ENCODE measurements at places on chromosomes 2 and 18. TPM values are rescaled to one million over a fixed set of nuclear protein-coding genes. Genes with fewer than 3 reads are reported as not detected.

- no peaks in the 10 kb centered on the region for H3K4me1 ChIP-seq
- H3K27me3 ChIP-seq, result no peaks in the 10 kb centered on the region
- H3K4me3 ChIP-seq, result no peak overlapping the region
- H3K36me3 ChIP-seq, result no peaks in the 10 kb centered on the region
- no peak for DNase-seq
These were observed 266.6 kb downstream of the NR4A2 start for GRCh38 chr2:156065912-156066311.

- H3K36me3 ChIP-seq, result no peaks in the 10 kb centered on the region
- no peak overlapping the region for H3K27ac ChIP-seq
- no peak overlapping the region for H3K4me3 ChIP-seq
- DNase-seq, result no peak
- H3K4me1 ChIP-seq, result peaks cover 14% of the 10 kb centered on the region
These were observed 30.1 kb downstream of the WNT10A start for GRCh38 chr2:218910741-218911140.

- H3K27ac ChIP-seq, result no peak overlapping the region
- H3K36me3 ChIP-seq, result no peaks in the 10 kb centered on the region
- no peak overlapping the region for H3K4me3 ChIP-seq
- DNase-seq, result no peak
These were observed 9.2 kb upstream of the WDR33 start for GRCh38 chr2:127820080-127820668.

DNA sequence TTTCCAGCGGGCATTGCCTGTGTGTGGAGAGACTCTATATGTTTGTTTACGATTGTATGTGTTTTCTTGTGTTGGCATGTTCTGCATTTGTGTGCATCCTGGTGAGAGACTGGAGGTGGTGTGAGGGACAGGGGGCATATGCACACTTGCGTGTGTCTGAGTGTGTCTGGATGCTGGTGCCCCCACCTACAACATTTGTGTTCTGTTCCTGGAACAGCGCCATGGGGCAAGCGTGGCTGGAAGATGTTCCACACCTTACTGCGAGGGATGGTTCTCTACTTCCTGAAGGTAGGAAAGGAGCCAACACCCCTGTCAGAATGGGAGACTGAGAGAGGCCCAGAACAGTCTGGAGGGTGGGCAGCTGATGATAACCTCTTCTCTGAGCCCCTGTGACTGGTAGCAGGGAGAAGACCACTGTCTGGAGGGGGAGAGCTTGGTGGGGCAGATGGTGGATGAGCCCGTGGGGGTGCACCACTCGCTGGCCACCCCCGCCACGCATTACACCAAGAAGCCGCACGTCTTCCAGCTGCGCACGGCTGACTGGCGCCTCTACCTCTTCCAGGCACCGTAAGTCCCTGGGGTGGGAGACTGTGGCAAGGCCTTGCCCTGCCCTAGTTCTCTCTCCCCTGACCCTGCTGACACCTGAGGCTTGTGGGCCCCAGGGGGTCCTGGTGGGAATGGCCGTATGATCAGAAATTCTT is 23.7 kb downstream of the PSD4 start:
- H3K27me3 ChIP-seq, result no peaks in the 10 kb centered on the region
- no peak overlapping the region for H3K27ac ChIP-seq
- peaks cover 8% of the 10 kb centered on the region for H3K4me1 ChIP-seq
- no peak overlapping the region for H3K4me3 ChIP-seq

GRCh38 chr18:74806700-74807416 is 209.2 kb downstream of the ZNF407 start:
- DNase-seq, result no peak
- H3K27ac ChIP-seq, result no peak overlapping the region
- H3K4me1 ChIP-seq, result no peaks in the 10 kb centered on the region
- H3K4me3 ChIP-seq, result no peak overlapping the region
- H3K27me3 ChIP-seq, result no peaks in the 10 kb centered on the region

DNA sequence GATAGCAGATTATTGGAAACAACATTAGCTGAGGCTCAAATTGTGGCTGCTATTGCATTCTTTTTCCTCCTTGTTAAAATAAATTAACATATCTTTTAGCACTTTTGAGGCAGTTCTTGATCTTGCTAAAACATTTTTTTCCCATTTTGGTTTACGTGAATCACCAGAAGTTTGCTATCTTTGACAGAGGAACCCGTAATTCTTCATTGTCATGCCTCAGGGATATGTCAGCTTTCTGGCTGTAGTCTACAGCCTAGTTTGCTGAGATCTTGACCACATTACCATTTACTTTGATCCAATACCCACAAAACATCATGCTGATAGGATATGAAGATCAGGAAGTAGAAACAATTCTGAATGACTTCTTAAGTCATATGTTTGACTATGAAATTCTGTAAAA is 25.1 kb upstream of the FANCL start:
- no peak overlapping the region for H3K4me3 ChIP-seq
- H3K27ac ChIP-seq, result no peak overlapping the region
- H3K36me3 ChIP-seq, result no peaks in the 10 kb centered on the region
- H3K4me1 ChIP-seq, result no peaks in the 10 kb centered on the region
- H3K27me3 ChIP-seq, result no peaks in the 10 kb centered on the region

DNA sequence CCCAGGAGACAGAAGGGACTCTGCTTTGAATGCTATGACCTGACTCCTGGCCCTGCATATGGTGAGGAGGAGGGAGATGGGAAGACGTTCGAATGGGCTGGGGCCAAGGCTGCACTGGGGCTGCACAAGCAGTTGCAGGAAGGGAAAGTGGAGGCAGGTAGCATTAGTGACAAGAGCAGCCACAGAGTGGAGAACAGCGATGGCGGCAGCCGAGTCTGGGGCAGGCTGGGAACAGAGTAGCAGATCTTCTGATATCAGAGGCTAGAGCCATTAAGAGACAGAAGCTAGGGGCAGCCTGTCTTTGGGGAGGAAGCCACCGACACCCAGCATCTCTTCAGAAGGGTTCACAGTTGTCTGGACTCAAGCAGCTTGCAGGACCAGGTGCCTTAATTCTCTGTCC is 50.1 kb downstream of the ST3GAL5 start:
- no peak for DNase-seq
- H3K27ac ChIP-seq, result no peak overlapping the region
- no peak overlapping the region for H3K4me3 ChIP-seq

GRCh38 chr2:42342795-42343241 is 18.2 kb downstream of the COX7A2L start:
- H3K36me3 ChIP-seq, result peaks cover 89% of the 10 kb centered on the region
- H3K4me1 ChIP-seq, result no peaks in the 10 kb centered on the region
- peak overlapping the region; percentile 34 for H3K27ac ChIP-seq
- no peak for DNase-seq
- no peaks in the 10 kb centered on the region for H3K27me3 ChIP-seq
- no peak overlapping the region for H3K4me3 ChIP-seq

GRCh38 chr18:45165871-45166270 is 449.4 kb upstream of the SLC14A2 start:
- H3K4me1 ChIP-seq, result peaks cover 43% of the 10 kb centered on the region
- no peaks in the 10 kb centered on the region for H3K27me3 ChIP-seq
- H3K4me3 ChIP-seq, result no peak overlapping the region
- peak overlapping the region; percentile 44 for H3K27ac ChIP-seq
- no peak for DNase-seq
- H3K36me3 ChIP-seq, result no peaks in the 10 kb centered on the region

GRCh38 chr2:159249990-159250715 is 36.4 kb downstream of the WDSUB1 start:
- H3K27me3 ChIP-seq, result no peaks in the 10 kb centered on the region
- peaks cover 18% of the 10 kb centered on the region for H3K4me1 ChIP-seq
- peak; percentile 76 for DNase-seq

GRCh38 chr2:156341452-156342253 is 9.1 kb upstream of the NR4A2 start:
- peak overlapping the region; percentile 99 for H3K27ac ChIP-seq
- peaks cover 31% of the 10 kb centered on the region for H3K4me1 ChIP-seq
- H3K27me3 ChIP-seq, result no peaks in the 10 kb centered on the region
- no peaks in the 10 kb centered on the region for H3K36me3 ChIP-seq

- DNase-seq, result no peak
- H3K4me1 ChIP-seq, result no peaks in the 10 kb centered on the region
- H3K4me3 ChIP-seq, result no peak overlapping the region
- no peak overlapping the region for H3K27ac ChIP-seq
- H3K36me3 ChIP-seq, result no peaks in the 10 kb centered on the region
- H3K27me3 ChIP-seq, result no peaks in the 10 kb centered on the region
These were observed 65.0 kb upstream of the TSPYL6 start for GRCh38 chr2:54321047-54321446.

DNA sequence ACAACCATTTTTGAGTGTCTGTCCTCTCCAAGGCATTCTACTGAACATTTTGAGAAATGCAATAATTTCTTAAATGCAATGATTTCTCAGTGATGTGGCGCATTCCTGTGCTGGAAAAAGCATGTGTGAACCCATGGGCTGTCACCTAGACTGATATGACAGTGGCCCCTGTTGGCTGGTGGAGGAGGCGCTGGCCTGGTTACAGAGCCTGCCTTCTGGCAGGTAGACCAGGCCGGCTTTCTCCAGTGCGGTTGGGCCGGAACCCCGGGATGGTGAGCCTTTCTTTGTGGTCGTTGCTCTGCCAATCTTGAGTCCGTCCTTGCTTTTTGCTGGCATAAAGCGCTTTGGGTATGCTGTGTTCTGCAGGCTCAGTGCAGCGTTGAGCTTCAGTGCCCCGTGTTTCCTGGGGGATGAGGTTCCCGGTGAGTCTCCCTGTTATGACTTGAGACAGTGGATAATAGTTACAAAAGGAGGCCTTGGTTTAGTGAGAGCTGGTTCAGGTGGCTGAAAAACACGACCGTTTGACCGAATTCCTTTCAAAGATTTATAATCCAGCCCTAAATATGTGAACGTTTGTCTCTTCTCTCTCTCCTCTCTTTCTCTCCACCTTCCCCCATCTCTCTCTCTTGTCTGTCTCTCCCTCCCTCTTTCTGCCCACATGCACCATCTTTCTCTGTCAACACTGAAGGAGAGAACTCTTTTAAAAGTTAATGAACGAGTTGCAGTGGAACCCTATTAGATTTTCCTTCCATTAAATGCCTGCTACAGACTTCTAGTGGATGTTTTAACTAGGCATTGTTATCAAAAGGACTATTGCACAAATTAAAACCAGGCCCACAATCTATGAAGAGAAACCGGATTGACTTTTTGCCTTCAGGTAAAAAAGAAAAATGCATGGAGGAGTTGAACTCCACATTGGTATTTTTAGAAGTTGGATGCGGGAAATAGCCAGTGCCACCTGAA is 34.0 kb downstream of the TSHZ1 start:
- no peaks in the 10 kb centered on the region for H3K27me3 ChIP-seq
- no peak overlapping the region for H3K27ac ChIP-seq
- no peak for DNase-seq
- no peaks in the 10 kb centered on the region for H3K36me3 ChIP-seq
- peaks cover 20% of the 10 kb centered on the region for H3K4me1 ChIP-seq

DNA sequence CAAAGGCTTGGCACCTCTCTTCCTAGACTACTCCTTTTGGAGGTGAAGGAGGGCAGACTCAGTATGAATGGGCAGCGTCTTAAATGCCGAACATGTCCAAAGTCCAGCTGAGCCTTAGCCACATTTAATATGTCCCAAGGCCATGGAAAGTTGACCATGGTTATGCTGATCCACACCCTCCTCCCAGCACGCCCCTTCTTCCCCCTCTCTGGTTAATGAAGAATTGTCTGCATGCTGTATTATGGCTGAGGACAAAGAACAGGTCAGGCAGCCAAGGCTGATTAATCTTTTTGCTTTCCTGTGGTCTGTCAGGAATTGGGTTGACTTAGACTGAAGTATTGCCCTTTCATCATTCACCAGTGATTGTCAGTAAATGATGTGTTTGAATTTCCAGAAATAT is 5.8 kb upstream of the MYOM1 start:
- H3K4me1 ChIP-seq, result no peaks in the 10 kb centered on the region
- H3K36me3 ChIP-seq, result no peaks in the 10 kb centered on the region
- no peak overlapping the region for H3K4me3 ChIP-seq
- no peak overlapping the region for H3K27ac ChIP-seq
- no peaks in the 10 kb centered on the region for H3K27me3 ChIP-seq

The SNORC gene
- polyA plus RNA-seq, result not detected

The EPHA4 gene
- not detected for polyA plus RNA-seq

The CRYBA2 gene
- not detected for polyA plus RNA-seq

The UGT1A10 gene
- polyA plus RNA-seq, result not detected

The ST6GAL2 gene
- polyA plus RNA-seq, result not detected

The NPHP1 gene
- not detected for polyA plus RNA-seq

The FEV gene
- polyA plus RNA-seq, result not detected
